ENCODE measurements at places on chromosomes 6 and 20. TPM values are rescaled to one million over a fixed set of nuclear protein-coding genes. Genes with fewer than 3 reads are reported as not detected.
A peak's percentile ranks its signal among the peaks of the same experiment; 100 is the strongest.

Gene SYNDIG1
- 17.9 TPM for total RNA-seq

- DNase-seq, result no peak
Observed at GRCh38 chr20:21609221-21609620, 95.4 kb upstream of the NKX2-2 start.

- no peak for DNase-seq
Observed at GRCh38 chr6:43636308-43636659, 644 bp downstream of the MAD2L1BP start.

DNA sequence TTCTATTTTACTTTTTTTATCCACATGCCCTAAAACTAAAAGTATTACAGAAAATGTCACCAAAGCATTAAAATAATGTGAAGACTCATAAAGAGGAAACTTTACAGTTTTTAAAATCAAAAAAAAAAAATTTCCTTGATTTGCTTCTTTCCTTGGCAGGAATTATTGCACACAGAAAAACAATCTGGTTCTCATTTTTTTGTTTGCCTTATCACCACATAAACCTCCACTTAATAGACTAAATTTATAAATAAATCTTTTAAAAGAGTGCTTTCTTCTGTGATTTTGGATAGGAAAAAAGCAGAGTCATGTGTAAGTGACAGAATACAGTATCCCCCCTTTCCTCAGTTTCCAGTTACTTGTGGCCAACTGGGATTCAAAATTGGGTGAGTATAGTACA is 695.1 kb upstream of the CITED2 start:
- no peak for DNase-seq

Gene ISM1
- total RNA-seq, result 24.1 TPM

DNA sequence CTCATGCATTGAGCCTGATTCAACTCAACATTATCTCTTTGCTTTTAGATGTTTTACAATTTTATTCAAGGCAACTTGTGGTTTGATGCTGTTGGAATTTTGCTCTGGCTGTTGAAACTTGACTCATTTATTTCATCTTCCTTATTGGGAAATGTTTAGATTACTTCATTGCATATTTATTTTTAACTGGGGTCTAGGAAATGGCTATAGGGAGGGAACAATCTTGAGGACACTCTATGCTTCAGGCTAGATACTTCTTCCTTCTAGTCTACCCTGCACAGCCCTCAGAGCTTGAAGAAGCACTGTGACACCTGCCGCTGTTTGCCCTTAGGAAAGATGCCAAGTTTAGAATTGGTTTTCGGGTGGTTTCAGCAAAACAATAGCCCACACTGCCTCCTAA is 183.4 kb downstream of the ADGRG6 start:
- DNase-seq, result no peak

DNA sequence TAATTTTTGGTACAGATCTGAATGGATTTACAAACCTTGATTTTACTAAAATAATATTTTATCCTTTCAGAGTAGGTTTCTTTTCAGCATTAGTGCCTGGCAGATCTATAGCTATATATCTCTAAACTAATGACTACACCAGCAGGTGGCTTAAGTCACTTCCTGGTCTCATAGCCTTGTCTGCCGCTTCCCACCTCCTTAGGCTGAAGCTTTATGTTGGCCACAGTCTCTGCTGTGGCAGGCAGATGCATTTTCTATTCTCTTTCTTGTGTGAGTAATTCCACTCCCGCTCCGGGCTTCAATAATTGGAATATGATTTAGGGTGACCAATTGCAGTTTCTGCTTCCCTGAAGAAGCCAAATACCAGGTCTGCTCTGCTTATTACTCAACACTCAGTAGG is 226.8 kb upstream of the HS3ST5 start:
- DNase-seq, result no peak

DNA sequence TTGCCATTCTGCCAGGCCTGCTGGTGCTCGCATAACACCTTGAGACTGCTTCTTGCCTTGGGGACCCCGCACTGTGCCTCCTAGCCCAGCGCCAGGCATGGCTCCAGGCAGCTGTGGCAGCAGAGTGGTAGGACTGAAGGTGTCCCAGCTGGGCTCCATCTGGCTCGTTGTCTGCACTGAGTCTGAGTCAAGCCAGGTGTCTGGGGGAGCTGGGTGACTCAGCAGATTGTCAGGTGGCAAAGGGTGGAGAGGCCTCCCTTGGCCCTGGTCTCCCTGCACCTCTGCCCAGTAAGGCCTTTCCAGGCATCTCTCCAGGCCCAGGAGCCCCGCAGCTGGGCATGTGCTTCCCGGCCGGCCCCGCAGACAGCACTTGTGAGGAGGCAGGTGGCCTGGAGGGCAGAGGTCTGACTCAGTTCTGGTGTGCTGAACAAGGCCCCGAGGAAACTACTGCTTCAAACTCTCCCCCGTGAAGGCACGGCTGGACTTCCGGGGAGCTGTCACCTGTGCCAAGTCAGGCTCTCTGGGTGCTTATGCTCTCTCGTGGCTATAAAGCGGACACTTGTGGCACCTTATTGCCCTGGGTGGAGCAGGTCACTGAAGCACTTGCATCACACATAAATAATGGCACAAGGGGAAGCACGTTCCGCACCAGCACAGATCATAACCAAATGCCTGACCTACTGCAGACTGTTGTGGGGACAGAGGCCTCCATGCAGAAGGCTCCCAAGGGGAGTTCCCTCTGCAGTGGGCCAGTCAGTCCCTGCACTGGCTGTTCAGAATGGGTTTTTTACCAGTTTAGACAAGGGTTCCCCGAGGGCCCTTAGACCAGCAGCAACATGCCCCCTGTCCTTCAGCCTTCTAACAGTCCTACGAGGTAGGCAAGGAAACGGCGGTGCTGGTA is 27.5 kb downstream of the FOXC1 start:
- peak; percentile 27 for DNase-seq

- DNase-seq, result no peak
Observed at GRCh38 chr20:10454151-10454750, 19.1 kb downstream of the SLX4IP start.

Gene CCM2L
- 11.7 TPM for total RNA-seq

Gene ADGRF1
- 0.09 TPM for total RNA-seq

DNA sequence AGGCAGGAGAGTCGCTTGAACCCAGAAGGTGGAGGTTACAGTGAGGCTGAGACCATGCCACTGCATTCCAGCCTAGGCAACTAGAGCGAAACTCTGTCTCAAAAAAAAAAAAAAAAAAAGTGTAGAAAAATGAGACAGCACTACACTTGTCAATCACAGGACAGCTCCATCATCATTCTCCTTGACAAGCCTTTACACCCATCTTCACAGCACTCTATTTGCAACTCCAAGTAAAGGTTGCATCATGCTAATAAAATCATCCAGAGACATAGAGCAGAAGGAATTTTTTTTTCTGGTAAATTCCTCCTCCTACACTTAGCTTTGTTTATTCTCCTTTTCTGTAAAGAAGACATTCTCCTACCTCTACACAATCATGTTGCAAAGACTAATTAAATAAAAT is 791.0 kb upstream of the HS3ST5 start:
- DNase-seq, result no peak

DNA sequence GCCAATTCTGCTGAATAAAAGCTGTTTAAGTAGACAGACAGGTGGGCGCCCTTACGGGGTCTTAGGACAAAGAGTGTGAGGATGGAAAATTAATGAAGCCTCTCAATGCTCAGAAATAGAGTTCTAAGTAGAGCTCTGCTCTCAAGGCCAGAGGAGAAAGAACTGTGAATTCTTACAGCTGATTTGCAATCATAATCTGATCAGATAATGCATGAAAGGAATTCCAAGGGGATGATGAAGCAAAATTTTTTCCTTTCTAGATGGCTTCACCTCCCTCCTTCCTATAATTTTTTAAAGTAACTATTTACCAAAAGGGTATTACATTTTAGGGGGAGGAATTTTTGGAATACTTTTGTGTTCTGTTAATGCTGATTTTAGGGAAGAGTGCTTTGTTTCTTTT is 308.1 kb upstream of the HS3ST5 start:
- no peak for DNase-seq

- DNase-seq, result no peak
Observed at GRCh38 chr20:62628691-62629090, 13.6 kb upstream of the SLCO4A1 start.

DNA sequence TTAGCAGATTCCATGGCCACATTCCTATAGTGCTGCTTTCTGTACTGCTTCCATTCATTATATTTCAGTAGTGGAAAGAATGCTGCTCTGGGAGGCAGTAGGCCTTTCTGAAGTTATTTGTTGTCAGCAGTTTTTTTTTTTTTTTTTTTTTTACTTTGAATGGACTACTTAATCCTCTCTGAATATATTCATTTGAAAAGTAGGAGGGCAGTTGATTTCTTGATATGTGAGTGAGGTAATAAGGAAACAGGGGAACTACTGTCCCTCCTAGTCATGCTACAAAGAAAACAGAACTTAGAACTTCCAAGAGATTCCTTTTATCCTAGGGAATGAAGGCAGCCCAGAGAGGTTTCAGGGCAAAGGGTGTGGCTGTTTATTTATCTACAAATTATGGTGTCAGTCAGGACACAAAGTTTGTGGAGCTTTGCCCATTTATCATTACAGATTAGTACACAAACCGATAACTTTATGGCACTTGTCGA is 155.9 kb downstream of the JARID2 start:
- DNase-seq, result no peak

Gene ZSCAN26
- 19.3 TPM for total RNA-seq

DNA sequence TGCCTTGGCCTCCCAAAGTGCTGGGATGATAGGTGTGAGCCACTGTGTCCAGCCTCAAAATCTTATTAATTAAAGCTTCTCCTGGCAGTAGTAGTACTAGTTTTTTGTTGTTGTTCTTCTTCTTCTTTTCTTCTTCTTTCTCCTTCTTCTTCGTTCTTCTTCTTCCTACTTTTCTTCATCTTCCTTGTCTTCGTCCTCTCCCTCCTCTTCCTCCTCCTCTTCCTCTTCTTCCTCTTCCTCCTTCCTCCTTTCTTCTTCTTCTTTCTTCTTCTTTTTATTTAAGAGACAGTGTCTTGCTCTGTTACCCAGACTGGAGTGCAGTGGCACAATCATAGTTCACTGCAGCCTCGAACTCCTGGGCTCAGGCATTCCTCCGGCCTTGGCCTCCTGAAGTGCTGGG is 17.2 kb upstream of the DEK start:
- no peak for DNase-seq

Gene OR2J1
- total RNA-seq, result not detected

DNA sequence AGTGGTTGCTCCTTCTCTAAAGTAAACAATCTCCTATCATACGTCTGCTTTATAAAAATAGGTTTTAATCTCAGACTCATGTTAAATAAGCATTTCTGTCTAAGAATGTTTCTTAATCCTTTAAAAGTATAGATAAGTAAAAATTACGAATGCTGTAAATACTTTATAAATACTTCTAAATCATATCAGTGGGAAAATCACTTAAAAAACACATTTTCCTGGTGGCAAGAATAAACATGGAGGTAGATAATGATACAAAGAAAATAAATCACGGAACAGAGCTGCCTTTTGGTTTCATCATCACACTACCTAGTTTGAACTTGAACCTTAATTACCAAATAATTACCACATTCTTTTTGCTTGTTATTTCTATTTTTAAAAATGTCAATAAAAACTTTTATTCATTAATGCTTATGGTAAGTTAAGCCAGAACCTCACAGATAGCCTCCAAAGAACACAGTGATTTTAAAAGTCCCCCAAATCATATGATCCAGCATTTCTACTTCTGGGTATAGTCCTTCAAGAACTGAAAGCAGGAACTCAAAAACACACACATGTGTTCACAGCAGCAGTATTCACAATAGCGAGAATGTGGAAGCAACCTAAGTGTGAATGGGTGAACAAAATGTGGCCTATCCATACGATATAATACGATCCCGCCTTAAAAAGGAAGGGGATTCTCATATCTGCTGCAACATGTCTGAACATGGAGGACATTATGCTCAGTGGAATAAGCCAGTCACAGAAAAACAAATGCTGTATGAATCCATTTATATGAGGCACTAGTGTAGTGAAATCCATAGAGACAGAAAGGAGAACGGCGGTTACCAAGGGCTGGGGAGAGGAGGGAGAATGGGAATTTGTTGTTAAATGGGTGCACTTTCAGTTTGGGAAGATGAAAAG is 72.4 kb downstream of the SLC22A23 start:
- DNase-seq, result no peak

Gene PRICKLE4
- 9.0 TPM for total RNA-seq

Gene C20orf144
- not detected for total RNA-seq

- DNase-seq, result no peak
Observed at GRCh38 chr6:54881067-54881730, 34.6 kb downstream of the FAM83B start.

Gene KCNK16
- total RNA-seq, result not detected

Gene MLN
- not detected for total RNA-seq

Gene PLAGL2
- total RNA-seq, result 7.9 TPM

DNA sequence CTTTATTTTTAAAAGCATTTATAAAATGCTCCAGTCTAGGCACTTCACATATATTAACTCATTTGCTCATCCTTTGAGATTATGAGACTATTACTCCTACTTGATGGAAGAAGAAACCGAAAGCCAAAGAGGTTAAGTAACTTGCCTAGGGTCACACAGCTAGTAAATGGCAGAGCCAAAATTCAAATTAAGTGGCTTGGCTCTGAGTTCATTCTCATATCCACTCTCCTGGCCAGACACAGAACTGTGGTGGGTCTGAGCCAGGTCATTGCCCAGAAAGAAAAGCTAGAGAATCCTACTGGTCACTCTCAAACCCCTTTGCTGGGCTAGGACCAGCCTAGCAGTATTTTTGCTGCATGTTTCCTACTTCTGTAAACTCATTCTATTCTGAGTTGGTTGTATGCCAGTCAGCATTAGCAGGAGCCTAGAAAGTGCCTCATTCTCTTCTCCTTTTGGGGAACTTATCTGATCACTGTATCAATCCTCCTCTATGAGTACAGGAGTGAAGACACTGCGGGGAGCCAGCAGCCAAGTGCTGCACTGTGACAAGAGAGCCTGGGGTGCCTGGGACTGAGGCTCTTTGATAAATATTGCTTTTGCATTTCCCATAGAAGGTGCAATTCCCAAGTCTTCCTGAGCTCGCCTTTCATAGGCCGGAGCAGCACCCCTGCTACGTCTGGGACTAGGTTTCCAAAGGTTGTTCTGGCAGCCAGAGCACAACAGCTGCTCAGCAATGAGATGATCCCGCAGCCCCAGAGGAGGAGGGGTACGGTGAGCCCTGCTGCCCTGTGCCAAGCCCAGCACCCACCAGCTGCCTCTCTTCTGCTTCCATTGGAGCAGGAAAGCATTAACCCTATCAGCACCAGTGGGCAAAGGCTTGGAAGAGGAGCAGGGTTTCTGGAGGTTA is 728.3 kb downstream of the MAFB start:
- DNase-seq, result no peak

DNA sequence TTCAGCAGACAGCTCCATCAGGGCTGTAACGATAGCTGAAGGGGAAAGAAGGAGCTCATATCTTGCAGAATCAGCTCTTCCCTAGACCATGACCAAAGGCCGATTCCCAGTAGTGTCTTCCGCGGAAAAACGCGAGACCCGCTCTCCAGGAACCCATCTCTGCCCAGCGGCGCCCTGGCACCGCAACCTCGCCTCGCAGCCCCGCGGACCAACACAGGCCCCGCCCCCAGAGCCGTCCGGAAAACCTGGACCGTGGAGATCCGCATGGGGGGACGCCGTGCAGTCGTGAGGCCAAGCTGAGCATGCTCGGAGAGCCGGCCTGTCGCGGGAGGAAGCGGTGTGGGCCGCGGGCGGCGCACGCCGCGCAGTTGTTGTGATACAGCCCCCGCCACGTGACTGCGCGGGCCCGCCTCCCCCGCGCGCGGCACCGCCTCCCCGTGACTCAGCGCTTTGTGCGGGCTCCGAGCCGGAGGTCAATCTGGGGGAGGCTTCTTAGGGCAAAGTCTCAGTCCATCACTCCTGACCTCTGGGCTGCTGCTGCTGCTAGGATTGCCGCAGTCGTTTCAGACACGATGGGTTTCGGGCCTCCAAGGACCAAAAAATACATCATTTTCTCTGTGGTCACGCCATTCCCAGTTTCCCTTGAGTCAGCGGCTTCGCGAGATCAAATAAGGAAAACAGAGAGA is 3.1 kb upstream of the GCLC start:
- DNase-seq, result peak; percentile 98

GRCh38 chr6:168647271-168647670 is 206.3 kb downstream of the SMOC2 start:
- DNase-seq, result no peak
